ENCODE measurements at places on chromosomes 4 and X.
A peak's percentile ranks its signal among the peaks of the same experiment; 100 is the strongest.

DNA sequence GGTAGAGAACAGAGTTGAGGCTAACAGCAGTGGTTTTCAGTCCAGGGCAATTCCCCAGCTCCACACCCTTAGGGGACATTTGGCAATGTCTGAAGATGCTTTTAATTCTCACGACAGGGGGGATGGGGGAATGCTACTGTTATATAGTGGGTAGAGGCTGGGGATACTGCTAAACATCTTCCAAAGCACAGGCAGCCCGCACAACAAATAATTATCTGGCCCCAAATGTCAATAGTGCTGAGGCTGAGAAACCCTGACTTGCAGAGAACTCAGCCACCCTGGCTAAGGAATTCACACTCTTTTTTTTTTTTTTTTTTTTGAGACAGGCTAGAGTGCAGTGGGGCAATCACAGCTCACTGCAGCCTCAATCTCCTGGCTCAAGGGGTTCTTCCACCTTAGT is 60.6 kb downstream of the POLR2B start:
- no peak for DNase-seq

DNA sequence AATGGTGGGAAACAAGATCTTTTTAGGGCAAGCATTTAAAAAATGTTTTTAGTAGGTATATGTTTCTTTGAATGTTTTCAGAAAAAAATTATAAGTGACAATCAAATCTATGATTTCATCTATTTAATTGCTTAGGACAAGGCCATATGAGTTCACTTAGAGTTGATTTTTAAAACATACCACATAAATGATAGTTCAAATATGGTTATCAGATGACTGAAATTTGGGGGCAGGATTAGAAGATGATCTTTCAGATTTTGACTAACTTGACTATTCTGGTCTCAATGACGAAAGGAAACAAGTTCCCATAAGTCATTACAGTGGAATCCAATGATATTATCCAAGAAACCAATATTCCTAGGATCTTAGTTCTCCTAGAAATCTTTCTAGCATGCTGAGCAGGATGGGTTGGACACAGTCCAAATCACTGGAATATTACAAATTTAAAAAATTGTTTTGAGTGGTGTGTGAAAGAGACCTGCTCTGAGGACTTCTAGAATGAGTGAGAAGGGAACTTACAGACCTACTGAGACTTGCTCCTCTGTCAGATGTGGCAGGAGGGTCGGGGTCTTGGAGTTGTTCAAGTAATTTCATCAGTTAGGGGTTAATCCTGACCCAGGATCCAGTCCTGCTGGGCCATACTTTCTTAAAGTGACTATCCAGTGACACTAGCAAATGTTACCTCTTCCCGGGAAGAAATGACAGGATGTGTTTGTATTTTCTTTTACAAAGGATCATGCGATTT is 20.0 kb downstream of the RHOH start:
- DNase-seq: no peak

- DNase-seq: no peak
Observed at GRCh38 chr4:38733663-38734062, 49.1 kb downstream of the TLR10 start.

DNA sequence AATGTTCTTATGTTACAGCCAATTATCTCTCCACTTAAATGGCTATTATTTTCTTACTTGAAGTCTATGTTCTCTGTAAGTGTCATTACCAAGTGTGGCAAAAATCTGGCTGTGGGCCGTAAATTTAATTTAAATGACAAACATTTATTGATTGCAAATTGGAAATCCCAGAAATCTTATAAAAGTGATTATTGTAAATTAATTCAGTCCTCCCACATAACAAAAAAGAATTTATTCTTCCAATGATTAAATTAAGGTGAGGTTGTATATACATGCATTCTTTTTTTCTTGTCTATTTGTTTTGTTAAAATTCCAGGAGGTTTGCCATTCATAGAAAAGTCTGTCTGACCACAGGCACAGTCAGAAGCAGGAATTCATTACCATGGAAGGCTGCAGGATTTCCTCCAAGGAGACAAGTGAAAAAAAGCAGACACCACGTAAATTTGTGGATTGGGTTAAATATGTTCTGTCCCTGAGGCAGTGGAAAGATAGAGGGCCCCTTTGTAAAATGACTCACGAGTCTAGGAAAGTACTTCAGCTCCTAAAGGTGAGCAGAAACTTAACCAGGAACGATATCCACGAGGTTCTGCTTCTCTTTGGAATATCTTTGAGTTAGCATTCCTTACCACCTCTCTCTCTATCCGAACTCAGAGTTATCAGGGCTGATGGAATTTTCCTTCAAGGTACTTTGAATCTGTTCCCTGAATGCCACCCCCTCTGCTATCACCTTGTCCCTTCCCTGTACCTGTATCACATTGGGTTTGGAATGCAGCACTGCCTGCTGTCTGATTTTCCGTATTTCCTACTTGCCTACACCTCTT is 10.7 kb downstream of the PPARGC1A start:
- DNase-seq: no peak

DNA sequence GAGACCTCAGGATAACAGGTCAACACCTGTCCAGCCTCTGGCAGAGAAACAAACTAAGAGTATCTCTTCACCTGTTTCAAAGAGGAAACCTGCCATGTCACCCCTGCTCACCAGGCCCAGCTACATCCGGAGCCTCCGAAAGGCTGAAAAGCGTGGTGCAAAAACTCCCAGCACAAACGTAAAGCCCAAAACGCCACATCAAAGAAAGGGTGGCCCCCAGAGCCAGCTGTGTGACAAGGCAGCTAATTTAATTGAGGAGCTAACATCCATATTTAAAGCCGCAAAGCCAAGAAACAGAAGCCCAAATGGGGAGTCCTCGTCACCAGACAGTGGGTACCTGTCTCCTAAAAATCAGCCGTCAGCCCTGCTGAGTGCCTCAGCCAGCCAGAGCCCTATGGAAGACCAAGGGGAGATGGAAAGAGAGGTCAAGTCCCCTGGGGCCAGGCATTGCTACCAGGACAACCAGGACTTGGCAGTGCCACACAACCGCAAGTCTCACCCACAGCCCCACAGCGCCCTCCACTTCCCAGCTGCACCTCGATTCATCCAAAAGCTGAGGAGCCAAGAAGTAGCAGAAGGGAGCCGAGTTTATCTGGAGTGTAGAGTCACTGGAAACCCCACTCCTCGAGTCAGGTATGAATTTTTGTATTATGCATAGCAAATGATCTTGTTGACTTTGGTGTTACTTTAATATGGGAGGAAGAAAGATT is 15.1 kb downstream of the PALLD start:
- DNase-seq: no peak

DNA sequence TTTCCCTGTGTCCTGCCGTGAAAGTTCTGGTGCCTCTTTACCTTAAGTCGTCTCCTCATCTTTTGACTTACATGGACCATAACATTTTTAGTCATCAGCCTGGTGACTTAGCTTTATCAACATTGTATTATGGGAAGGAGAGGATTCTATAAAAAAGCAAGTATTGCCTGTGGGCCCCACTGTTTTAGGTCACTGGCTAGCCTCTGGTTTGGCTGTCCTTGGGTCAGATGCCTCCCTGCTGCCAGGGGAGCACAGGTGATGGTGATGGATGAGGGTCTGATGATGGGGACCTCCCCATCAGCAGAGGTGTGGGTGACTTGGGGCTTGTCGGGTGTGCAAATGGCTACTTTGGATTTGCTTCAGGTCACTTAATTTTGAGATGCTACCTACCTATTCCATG is 51.8 kb downstream of the FAM193A start:
- no peak for DNase-seq

- DNase-seq: no peak
Observed at GRCh38 chr4:87118826-87119225, 101.6 kb downstream of the KLHL8 start.

DNA sequence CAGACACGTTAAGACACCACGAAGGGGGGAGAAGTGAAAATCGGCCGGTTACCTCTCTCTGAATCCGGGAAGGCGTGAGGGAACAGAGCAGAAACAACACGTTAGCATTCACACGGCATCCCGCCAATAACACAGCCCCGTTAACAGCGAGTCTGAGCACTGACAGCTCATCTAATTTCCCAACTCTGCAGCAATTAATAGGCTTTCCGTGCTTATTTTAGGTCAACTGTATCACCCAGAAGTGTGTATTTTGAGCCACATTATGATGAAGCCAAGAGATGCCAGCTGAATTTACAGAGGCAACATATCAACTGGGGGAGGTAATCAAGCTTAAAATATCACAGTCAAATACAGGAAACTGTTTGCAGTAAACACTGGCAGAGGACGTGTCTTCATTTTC is 92.6 kb downstream of the NSUN7 start:
- peak; percentile 4 for DNase-seq

DNA sequence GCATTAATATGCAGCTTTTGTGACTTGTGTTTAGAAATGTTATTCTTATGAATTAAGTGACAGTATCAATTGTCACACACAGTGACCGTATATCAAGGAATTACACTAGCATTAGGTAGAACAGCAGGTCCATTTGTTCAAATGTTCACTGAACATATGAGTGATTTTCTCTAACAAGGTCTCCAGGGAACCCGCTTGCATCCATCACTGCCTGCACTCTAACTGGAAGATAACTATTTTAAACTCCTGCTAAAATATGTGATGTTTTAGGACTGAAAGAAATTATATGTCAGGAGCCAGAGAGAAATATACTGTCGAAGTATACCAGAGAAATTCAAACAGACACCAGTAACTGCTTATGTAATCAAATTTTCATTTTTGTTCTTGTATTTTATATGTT is 1395.7 kb downstream of the PCDH18 start:
- DNase-seq: no peak

DNA sequence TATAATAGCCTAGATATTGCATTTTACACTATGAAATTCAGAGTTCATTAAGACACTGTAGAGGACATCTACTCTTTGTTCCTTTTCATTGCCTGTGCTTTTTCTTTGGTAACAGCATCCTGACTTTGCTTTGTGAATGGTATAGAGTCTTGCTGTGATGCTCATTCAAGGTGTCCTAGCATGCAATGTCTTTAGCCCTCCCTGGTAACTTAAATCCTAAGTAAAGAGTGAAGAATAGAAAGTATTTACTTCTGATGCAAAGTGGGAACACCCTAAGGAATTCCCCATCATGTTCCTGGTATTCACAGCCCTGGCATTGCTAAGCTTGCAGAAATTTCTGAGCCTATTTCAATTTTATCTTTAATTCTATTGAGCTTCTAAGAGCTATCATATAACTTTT is 400.1 kb downstream of the FAT4 start:
- DNase-seq: no peak

- DNase-seq: no peak
Observed at GRCh38 chr4:95506264-95506663, 42.5 kb downstream of the UNC5C start.

GRCh38 chr4:85557016-85557901 is 82.3 kb downstream of the ARHGAP24 start:
- no peak for DNase-seq

- no peak for DNase-seq
Observed at GRCh38 chr4:107658400-107659336, 61.4 kb downstream of the PAPSS1 start.

- DNase-seq: no peak
Observed at GRCh38 chr4:105318486-105318885, 155.4 kb downstream of the PPA2 start.

DNA sequence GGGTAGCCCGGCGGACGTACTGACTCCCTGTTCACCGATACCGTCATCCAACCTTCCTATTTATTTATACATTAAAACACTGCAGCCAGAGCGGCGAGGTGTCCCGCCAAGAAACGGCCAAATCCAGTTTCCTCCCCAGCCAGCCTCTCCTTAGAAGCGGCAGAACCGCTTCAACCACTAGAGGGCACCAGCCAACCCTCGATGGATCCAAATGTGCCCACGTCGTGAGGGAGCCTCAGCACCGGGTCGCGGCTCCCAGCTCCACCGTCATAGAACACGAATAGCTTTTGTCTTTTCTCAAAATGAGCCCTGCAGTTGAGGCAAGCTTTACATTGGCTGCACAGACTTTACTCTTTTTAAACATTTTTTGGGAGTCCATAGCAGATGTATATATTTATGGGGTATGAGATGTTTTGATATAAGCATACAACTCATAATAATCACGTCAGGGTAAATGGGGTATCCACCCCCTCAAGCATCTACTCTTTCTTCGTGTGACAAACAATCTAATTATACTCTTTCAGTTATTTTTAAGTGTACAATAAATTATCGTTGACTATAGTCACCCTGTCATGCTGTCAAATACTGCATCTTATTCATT is 13.0 kb upstream of the HELT start:
- DNase-seq: peak; percentile 83

- no peak for DNase-seq
Observed at GRCh38 chr4:113809311-113809710, 47.8 kb upstream of the CAMK2D start.

DNA sequence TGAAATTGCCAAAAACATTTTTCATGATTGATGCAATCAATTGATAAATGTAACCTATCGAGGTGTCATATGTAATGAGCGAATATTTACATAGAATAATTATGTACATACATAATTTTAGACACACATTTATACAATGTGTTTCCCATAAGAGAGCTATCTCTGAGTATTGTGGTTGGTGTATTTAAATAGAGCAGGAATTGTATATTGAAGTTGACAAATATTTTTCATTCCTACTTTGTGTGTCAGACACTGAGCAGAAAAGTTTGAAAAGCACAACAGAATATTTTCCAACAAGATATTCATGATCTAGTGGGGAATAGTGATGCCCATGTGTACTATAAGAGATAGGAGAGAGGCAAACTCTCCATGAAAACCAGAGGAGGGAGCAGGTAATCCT is 295.2 kb downstream of the ANKRD50 start:
- no peak for DNase-seq

DNA sequence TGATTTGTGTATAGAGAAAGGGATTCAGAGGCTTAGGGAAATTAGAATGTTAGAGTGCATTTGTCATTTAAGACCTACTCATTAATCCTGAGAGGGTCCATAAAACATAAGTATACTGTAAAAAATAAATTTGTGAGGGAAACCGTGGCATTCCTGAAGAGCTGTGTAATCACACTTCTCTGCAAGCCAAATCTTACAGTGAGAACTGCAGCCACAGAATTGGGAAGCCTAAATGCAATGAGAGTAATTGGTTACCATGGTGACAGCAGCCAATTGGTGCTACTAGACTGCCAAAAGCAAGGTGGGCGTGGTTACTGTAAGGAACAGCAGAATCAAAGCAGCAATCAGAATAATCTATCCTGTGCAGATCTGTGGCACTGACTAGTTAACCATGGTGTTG is 345.2 kb upstream of the GRID2 start:
- peak; percentile 49 for DNase-seq

- no peak for DNase-seq
Observed at GRCh38 chr4:160880180-160880579, 1283.6 kb downstream of the FSTL5 start.

GRCh38 chr4:76723373-76723772 is 174.6 kb downstream of the SOWAHB start:
- no peak for DNase-seq

GRCh38 chrX:46599051-46599560 is 25.5 kb downstream of the CHST7 start:
- DNase-seq: no peak

GRCh38 chr4:170662250-170662649 is 572.5 kb upstream of the AADAT start:
- DNase-seq: no peak

Measured in DMS79 treated with DMSO at 0.1 percent for 48 hours (cell line).